ENCODE measurements at places on chromosomes 7 and 10.

DNA sequence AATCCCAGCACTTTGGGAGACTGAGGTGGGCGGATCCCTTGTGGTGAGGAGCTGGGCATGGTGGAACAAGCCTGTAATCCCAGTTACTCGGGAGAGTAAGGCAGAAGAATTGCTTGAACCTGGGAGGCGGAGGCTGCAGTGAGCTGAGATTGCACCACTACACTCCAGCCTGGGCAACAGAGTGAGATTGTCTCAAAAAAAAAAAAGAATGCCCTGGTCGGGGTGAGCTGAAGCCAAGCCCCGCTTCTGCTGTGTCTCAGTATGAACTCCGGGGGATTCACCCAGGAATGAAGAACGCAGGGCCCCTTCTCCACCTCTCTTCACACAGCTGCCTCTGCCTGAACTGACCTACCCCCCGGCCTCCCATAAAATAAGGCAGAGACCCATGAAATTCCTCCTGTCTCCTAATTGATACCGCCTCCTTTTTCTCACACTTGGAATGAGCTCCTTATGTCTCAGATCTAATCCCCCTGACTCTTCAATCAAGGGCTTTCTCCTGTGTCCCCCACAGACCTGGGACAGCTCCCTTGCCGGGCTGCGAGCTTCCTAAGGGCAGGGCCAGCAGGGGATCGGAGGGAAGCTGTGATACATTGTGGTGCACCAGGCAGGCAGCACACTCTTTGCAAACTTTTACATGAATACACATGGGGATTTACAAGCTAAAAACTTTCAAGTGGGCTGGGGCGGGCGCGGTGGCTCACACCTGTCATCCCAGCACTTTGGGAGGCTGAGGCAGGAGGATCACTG is 911 bp upstream of the ZP3 start:
- no peak for DNase-seq

GRCh38 chr10:119319161-119319919 is 112.0 kb downstream of the GRK5 start:
- DNase-seq, result no peak

DNA sequence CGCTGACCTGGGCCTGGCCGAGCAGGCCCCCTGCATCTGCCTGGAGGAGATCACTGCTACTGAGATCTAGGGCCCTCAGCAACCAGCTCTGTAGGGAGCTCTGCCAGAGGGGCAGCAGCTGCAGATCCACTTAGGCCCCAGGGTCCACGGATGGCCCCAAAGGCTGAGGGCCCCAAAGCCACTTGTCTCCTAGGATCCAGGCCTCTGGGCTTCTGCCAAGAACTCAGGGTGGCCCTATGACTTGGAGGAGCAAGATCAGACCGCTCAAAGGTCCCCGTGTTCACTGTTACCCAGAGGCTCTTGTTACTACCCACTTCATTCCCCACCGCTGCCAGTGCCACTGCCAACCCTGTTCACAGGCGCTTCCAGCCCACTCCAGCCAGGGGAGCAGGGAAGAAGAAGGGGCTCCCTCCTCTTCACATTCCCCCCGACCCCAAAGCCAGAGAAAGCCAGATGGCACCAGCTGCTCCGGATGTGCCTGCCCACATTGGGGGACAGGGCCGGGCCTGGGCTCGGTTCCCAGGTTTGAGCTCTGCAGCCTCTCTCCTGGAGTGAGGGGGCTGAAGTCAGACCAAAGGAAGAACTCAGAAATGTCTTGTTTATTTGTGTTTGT is 7.6 kb downstream of the LZTS2 start:
- no peak for DNase-seq

DNA sequence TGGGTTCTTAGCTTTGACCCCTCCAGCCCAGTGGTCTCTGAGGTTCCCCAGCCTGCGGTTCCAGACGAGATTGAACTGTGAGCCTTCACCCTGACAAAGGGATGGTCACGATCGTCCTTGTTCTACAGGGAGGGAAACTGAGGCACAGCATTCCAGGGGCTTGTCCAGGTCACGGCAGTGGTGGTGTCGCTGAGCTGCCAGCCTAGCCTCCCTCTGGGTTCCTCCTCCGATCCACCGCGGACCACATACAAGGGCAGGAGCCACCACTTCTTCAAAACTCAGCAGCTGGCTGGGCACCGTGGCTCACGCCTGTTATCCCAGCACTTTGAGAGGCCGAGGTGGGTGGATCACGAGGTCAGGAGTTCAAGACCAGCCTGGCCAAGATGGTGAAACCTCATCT is 35.8 kb downstream of the ELFN1 start:
- DNase-seq, result no peak

- DNase-seq, result no peak
Observed at GRCh38 chr7:18573410-18574234, 78.1 kb downstream of the HDAC9 start.

GRCh38 chr10:106722524-106722923 is 442.0 kb downstream of the SORCS1 start:
- DNase-seq, result no peak

DNA sequence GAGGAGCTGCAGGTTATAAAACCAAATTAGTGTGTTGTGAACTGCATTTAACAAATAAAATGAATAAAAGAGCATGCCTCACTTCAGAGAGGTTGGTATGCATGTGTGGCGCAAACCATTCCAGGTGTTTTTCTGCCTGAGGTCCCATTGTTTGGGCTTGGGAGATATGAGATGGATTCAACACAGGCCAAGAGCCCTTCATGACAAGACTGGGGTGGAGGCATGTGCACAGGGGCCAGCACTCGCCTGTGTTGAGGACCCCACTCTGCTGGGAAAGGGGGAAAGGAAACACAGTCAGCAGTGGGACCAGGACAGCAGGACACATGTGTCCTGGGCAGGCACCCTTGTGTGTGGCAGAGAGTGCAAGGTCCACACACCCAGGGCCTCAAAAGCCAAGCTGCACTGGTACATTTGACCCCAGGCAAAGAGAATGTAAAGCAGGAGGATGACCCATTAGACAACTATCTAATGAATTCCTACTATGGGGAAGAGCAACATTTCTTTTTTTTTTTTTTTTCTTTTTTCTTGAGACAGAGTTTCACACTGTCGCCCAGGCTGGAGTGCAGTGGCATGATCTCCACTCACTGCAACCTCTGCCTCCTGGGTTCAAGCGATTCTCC is 9.2 kb upstream of the SLC18A3 start:
- DNase-seq, result no peak

GRCh38 chr7:70775570-70776156 is 356.3 kb upstream of the GALNT17 start:
- no peak for DNase-seq

- no peak for DNase-seq
Observed at GRCh38 chr10:66958466-66958865, 32.6 kb downstream of the LRRTM3 start.

DNA sequence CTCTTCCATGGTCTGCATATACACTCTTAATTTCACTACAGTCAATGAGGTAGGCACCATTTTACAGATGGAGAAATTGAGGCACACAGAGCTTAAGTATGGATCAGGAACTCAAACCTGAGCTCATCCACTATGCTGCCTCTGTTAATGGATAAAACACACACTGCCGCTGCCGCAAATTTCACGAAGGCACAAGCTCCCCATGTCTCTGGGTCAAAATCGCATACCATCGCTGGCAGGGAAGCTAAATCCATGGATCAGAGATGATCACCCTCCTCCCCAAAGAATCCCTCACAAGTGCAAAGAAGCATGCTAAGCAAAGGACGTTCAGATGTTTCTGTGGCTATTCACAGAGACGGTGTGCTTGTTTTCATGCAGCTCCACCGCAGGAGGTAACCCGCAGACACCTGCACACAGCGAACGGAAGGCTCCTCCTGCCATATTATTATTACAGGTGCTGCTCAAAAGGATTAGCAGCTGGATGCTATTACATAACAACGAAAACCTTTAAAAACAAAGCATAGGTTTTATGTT is 109.3 kb downstream of the UBE2H start:
- no peak for DNase-seq

- no peak for DNase-seq
Observed at GRCh38 chr7:36171503-36171902, 18.4 kb downstream of the EEPD1 start.

DNA sequence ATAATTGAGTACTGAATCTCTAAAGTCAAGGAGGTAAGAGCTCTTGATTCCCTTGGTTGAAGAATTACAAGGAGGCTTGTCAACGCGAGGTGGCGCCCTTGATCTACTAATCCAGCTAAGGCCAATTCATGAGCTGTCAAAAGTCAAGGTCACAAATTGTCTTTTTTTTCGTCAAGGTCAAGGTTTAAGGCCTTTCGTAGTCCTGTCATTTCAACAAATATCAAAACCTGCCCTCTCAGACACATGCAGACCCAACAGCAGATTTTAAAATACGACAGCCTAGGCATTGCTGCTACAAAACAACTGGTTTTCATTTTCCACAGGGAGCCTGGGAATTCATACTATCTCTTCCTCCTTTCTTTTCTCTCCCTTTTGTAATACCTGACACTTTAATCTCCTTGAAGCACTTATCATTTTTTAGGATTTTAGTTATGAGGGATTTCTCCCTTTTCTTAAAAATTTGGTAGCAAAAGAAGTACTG is 3.6 kb downstream of the HOXA13 start:
- peak; percentile 70 for DNase-seq

DNA sequence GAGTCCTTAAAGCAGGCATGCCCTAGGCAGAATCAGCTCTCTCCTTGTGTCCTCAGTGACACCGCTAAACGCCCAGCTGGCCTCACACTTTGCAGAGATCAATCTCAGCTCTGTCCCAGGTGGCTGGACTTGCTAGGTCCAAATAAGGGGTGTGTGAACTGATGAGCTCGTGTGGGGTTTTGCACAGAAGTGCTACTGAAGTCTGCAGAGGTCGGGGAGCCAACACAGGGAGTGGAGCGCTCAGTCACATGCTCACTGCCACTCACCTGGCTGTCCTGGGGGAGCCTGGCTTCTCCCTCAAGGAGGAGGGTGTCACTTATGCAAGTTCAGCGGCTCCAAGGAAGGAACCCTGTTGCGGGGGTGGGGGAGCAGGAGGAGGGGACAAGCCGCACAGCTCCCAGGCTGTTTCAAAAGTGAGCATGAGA is 2.0 kb downstream of the ELN start:
- no peak for DNase-seq

DNA sequence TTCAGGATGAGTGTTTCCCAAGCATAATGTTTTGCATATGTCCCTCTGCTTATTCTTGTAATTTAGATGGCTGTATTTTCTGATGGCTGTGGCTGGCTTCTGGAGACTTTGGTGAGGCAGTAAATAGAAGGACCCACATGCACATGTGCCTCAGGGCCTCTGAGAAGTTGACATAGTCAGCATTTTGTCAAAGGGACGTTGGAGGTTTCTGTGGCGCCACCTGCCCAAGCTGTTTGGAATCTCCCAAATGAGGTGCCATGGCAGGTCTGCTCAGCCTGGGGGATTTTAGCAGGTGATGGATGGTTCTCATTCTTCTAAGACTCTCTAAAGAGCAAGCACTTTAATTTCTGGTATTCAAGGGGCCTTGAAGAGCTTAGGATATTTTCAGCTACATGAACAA is 29.8 kb downstream of the C10orf120 start:
- DNase-seq, result no peak

DNA sequence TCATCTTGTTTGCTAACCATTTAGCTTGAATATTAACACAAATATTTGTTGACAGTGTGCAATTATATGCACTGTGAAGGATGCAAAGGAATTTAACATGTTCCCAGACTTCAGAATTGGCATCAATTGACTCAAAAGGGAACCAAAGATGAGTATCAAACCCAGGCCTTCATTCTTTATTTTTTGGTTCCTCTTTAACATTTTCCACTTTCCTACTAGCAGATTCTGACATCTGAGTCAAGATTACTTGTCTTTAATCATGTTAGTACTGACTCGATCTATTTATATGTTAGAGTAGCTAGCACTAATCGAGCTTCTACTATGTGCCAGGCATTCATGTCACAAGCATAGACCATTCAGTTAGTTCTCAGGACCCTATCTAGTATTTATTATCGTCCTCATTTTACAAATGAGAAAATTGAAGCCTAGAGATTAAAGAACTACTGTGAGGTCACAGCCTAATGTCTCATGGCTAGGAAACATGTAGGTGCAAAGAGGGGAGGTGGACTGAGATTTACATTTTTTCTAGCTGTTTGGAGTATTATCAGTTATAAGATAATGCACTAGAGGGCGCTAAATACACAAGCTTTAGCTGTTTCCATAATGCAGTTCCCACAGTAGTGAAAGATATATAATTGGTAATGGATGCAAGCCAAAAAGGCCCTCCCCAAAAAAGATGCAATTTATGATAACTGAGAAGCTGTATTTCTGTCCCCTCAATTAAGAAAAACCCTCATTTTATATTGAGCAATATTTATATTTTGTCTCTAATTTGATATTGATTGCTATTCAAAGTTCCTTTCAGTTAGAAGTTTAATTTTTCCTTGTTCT is 32.9 kb upstream of the KMT2E start:
- DNase-seq, result no peak

DNA sequence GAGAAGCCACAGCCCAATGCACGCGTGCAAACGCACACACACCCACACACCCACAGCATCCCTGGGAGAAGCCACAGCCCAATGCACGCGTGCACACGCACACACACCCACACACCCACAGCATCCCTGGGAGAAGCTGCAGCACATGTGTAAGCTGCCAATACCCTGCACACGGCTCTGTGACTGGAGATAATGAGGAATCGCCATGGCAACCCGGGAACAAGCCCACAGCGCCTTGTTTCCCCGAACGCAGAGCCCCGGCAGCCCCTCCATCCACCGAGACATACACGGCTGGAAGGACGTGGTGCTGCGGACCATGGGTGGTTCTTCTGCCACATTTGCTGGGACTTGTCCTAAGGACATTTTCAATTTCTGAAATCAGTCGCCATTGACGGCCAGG is 221.3 kb downstream of the PTPRN2 start:
- no peak for DNase-seq

DNA sequence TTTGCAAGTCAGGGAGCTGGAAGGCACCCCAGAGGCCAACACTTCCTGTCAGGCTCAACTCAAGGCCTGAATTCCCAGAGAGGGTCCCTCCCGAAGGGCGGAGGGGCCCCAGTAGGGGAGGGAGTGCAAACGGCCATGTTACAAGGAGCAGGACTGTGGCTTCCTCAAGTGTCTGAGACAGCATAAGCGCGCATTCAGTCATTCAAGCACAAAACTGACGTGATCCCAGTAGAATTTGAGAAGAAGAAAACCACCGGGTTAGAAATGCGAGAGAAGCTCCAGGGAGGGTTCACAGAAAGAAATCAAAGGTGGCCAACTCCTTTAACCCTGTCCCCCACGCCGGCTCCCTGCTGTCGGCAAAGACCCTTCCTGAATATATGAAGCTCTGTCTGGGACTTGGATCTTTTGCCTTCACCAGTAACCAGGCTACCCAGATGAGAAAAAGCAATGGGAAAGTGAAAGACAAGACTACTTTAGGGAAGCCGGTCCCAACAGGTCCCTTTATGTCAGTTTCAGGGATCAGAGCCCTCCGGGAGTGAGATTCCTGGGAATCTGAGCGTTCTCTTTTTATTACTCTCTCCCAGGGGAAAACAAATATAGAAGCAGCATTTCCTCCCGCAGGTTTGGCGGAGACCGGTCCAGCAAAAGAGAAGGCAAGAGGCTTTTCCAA is 1.3 kb downstream of the AFAP1L2 start:
- no peak for DNase-seq

DNA sequence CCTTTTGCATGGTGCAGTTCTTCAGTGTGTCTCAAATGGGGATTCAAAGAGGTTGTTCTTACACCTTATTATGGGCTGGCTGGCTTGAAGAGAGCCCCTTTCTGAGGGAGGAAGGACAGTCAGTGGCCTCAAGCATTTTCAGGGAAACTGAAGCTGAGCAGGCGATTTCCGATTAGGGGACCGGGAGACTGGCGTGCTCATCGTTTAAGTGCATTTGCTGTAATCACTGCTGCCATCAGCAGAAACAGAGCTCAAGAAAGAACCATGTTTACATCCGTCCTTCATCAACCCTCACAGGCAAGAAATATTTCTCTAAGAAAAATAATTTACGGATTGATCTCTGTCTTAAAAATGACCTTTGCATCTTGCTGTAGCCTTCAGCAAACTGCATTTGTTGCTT is 32.2 kb downstream of the DNAJB6 start:
- DNase-seq, result no peak

Measured in stimulated activated CD8-positive, alpha-beta memory T cell treated with anti-CD3 and anti-CD28 coated beads, Interleukin-15, amount 100 ng/mL, for 24 hours (primary cell).